K562 (cell line): ENCODE measurements at places on chromosomes 1 and 21. TPM values are rescaled to one million over a fixed set of nuclear protein-coding genes. Genes with fewer than 3 reads are reported as not detected.
A peak's percentile ranks its signal among the peaks of the same experiment; 100 is the strongest.

ARHGEF2 gene
- 147 and 162 TPM in 2 replicates for total RNA-seq

PAPPA2 gene
- 0.07 and 0.09 TPM in 2 replicates for total RNA-seq

CD1D gene
- total RNA-seq: 0.07 TPM in 1 of 2 replicates, not detected in the other

GRCh38 chr1:216425577-216425976 is 2.3 kb upstream of the USH2A start:
- H3K4me3 ChIP-seq: no peak overlapping the region
- DNase-seq: no peak
- H3K27ac ChIP-seq: no peak overlapping the region
- no peaks in the 10 kb centered on the region for H3K27me3 ChIP-seq

DNA sequence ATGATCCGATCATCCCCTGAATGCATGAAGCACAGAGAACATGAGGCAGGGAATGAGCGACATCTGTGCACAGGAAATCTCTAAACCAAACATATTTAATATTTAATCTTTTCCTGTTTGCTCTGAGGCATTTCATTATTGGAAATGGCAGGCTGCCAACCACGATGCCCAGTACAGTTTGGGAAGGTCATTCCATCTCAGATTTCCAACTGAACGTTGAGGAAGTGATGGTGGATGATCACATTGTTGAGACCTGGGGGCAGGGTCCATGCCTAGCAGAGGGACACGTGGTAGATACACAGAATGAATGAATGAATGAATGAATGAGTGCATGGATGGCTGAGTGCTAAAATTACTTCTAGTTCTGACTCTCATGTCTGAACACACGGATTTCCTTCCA is 15.9 kb upstream of the FASLG start:
- DNase-seq: no peak
- no peaks in the 10 kb centered on the region; the same call in 1 of the 2 replicates for H3K4me1 ChIP-seq
- no peaks in the 10 kb centered on the region for H3K27me3 ChIP-seq
- no peaks in the 10 kb centered on the region for H3K36me3 ChIP-seq
- no peak overlapping the region for H3K27ac ChIP-seq

- H3K4me3 ChIP-seq: no peak overlapping the region
- peaks cover 19% of the 10 kb centered on the region for H3K4me1 ChIP-seq
- H3K27ac ChIP-seq: no peak overlapping the region
- DNase-seq: no peak
- no peaks in the 10 kb centered on the region for H3K36me3 ChIP-seq
These were observed 1.5 kb upstream of the BATF3 start for GRCh38 chr1:212700892-212701819.

GRCh38 chr1:50978144-50978851 is 8.3 kb downstream of the CDKN2C start:
- H3K27me3 ChIP-seq: no peaks in the 10 kb centered on the region
- peak overlapping the region; percentile 67 for H3K4me3 ChIP-seq
- peaks cover 17% of the 10 kb centered on the region for H3K4me1 ChIP-seq
- DNase-seq: peak; percentile 80
- H3K36me3 ChIP-seq: peaks cover 17% of the 10 kb centered on the region; the same call in 1 of the 3 replicates

- H3K27me3 ChIP-seq: peaks cover 44% of the 10 kb centered on the region
- no peak within 1 kb of the TSS for H3K27ac ChIP-seq
- no peaks in the 10 kb centered on the region for H3K36me3 ChIP-seq
- peaks cover 12% of the 10 kb centered on the region for H3K4me1 ChIP-seq
These were observed at the start of gene HIVEP3 for GRCh38 chr1:41918450-41919043. Gene HIVEP3, minus strand, starts transcription at chr1:41918922.

DNA sequence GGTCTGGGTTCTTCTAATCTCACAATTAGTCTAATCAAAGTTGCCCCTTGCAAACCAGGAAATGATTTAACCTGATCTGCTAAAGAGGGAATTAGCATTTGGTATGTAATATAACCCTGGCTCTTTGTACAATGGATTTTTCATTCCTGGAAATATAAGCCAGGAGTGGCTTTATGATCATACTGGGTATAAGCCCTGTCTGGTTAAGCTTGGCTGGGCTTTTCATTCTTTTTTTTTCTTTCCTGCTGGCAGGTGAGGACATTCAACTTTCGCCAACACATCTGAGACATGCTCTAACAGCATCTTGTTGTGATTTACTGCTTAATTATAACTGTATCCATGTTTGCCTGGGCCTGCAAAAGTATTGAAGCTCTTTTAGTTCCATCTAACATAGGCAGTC is 20.4 kb upstream of the SDE2 start:
- DNase-seq: no peak
- H3K4me3 ChIP-seq: no peak overlapping the region
- H3K4me1 ChIP-seq: peaks cover 8% of the 10 kb centered on the region
- no peaks in the 10 kb centered on the region for H3K36me3 ChIP-seq
- no peaks in the 10 kb centered on the region for H3K27me3 ChIP-seq

DNA sequence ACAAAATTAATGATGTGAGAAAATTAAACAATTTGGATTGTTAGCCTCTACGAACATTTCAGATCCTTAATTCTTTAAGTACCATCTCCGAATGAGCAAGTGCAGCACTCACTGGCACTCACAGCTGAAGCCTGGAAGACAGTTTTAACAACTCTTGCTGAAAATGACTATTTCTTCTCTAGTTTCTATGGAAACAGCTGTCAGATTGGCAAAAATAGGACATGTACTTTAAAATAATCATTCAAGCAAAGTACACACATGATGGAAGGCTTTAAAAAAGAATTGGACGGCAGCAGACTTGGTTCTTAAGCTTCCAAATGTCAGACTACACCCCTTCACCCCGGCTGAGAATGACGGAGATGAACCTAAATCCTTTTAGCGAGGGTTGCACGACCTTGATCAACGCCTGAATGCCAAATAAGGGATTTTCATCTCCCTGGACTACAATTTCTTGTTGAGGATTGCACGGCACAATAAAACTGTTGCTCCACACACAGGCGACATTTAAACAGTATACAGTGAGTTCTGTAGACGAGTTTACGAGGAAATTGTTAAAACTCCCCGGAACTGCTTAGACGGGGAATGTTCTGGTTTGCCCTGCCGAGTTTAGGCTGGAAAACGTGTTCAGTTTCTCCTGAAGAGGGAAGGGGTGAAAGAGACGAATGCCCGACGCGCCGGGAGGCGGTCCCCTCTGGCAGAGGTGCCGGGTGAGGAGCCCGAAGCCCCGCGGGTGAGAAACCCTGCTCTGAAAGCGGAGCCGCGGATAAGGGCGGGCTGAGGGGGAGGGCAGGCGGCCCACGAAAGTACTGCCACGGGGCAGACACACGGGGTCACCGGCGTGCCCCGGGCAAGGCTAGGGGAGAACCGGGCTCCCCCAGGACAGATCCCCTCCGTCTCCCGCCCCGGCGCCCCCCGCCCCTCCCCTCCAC is 671 bp downstream of the OMA1 start:
- no peaks in the 10 kb centered on the region for H3K27me3 ChIP-seq
- H3K4me3 ChIP-seq: peak overlapping the region; percentile 86
- DNase-seq: no peak
- H3K27ac ChIP-seq: peak overlapping the region; percentile 88
- peaks cover 12% of the 10 kb centered on the region; the same call in 1 of the 2 replicates for H3K4me1 ChIP-seq

DNA sequence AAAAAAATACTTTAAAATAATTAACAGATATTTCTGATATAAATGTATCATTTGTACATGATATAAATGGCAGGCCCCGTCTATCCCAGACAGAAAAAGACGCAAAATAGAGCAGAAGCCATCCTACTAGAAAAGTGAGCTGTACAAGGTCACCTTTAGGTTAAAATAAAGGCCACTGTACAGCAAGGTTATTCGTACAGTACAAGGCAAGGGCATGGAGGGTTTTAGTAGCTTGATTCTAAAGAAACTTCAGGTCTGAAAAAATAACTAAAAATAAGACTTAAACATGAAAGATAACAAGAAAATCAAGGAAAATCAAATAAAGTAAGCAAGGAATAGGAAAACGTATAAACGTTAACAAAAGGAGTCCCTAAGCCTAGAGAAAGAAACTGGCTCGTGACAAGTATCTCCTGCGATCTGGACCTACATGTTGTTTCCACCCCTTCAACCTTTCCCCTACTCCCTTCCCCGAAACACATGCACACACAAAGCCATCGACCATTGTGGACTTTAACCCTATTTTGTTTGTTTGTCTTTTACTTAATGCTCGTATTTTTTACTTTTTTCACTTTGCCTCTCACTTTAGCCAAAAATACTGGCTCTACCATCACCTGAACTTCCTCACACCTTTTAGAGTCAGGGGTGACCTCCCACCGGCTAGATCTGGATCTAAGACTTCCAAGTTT is 26.5 kb upstream of the SLC30A10 start:
- H3K27ac ChIP-seq: no peak overlapping the region; the same call in 2 of the 3 replicates
- no peak overlapping the region for H3K4me3 ChIP-seq
- H3K27me3 ChIP-seq: no peaks in the 10 kb centered on the region
- no peaks in the 10 kb centered on the region for H3K36me3 ChIP-seq
- H3K4me1 ChIP-seq: no peaks in the 10 kb centered on the region
- DNase-seq: no peak

DNA sequence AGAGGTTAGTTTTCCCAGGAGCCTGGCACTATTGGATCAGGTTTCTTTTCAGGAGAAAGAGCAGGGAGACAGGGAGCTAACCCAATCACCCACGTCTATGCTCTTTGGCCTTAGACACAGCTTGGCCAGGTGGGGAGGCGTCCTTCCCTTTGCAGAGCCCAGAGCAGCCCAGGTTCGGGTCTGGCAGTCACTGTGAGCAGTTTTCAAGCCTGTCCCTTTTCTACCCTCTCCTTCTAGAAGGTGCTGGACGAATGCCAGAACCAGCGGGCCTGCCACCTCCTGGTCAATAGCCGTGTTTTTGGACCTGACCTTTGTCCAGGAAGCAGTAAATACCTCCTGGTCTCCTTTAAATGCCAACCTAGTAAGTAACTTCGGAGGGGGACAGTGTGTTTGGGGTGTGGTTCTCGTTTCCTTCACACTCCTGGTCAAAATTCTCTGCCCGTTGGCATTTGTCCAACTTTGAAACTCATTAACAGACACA is 44.9 kb downstream of the EVA1C start:
- no peak overlapping the region for H3K4me3 ChIP-seq
- H3K27ac ChIP-seq: no peak overlapping the region
- DNase-seq: peak; percentile 65
- H3K4me1 ChIP-seq: no peaks in the 10 kb centered on the region
- H3K27me3 ChIP-seq: peaks cover 53% of the 10 kb centered on the region

- no peak overlapping the region for H3K27ac ChIP-seq
- no peaks in the 10 kb centered on the region for H3K36me3 ChIP-seq
- H3K27me3 ChIP-seq: peaks cover 14% of the 10 kb centered on the region
- no peak for DNase-seq
These were observed 16.1 kb downstream of the HSF2BP start for GRCh38 chr21:43643193-43643592.

GRCh38 chr1:99004254-99004860 is 304 bp downstream of the PLPPR5 start:
- DNase-seq: no peak
- H3K27me3 ChIP-seq: no peaks in the 10 kb centered on the region
- no peaks in the 10 kb centered on the region for H3K4me1 ChIP-seq
- H3K36me3 ChIP-seq: no peaks in the 10 kb centered on the region
- H3K4me3 ChIP-seq: no peak overlapping the region

DNA sequence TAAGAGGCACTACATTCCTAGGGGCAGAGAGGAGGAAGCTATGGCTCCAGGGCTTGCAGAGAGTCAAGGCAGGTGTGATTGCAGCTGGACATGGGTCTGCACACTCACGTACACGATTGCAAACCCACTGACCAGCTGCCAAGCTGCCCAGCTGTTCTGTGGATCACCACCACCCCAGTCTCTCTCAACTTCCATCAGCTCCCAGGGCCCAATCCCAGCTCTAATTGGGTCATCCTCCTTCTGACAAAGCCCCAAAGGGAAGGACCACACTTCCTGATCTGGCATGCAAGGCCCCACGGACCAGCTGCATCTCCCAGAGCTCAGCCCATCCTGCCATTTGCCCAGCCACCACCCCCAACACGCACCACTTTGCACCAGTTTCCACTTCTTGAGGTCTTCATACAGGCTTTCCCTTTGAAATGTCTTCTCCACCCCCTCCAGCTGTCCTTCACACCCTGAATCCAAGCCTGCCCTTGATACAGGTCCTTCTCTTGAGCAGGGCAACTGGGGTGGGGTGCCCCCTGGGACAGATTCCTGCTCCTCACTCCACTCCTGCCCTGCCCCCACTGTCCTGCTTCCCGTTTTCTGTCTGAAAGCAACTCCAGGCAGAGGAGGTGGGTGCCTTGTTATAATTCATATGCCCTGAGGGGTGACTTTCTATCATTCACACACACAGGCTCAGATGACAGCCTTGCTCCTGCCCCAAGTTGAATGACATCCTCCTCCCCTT is 179.4 kb upstream of the EDN2 start:
- DNase-seq: no peak
- H3K4me1 ChIP-seq: peaks cover 10% of the 10 kb centered on the region; the same call in 1 of the 2 replicates
- H3K27ac ChIP-seq: no peak overlapping the region
- no peak overlapping the region for H3K4me3 ChIP-seq
